ENCODE measurements at places on chromosomes 2 and 18.

DNA sequence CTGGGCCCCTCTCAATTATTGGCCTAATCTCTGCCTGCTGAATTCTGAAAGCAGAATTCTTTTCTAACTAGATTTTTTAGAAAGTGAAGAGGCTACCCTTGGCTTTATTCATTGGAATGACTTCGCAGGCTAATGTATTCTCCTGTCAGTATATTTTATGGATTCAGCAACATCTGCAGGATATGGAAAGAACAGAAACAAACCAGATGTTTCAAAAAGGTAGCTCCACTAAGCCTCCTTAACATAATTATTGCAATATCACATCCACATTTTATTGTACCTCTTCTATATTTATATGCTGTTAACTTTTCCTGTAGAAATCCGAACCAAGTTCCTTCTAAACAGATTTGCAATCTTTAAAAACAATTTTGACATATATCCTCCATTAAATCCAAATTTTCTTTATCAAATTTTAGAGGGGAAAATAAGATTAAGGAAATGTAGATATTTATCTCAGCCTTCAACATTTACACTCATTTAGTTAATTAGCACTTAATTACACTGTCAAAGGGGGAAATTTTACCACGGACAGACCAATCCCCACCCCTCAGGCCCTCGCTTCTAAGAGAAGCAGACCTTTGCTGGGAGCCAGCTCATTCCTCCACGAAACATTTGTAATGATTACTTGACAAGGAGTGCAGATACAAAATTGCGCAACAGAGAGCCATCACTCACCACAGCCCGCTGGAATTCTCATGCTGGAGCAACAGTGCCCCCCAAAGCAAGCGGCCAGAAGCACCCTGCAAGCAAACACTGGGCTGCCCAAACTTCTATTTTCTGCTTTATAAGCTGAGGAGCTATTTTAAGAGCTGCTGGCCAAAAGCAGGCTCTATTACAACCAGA lies 253.4 kb downstream of the ETAA1 start:
- DNase-seq, result no peak

GRCh38 chr2:98140210-98140609 lies 53.2 kb downstream of the VWA3B start:
- no peak for DNase-seq

DNA sequence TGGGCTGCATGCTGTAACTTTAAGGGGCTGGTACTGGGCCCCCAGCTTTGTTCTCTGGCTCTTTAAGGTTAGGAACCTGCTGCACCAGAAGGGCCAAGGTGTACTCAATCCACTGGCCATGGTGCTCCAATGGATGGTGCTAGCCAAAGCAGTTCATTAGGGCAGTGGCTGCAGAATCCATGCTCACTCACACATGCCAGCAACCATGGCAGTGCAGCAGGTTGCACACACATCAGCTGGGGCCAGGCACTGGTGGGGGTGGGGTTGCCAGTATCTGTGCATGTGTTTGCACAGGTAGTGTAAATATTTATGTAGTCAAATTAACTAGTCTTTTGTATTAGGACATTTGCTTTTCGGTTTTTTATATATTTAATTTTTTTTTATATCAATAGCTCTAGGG lies 228.3 kb upstream of the EPC2 start:
- no peak for DNase-seq

GRCh38 chr2:82340578-82341053 lies 2036.1 kb upstream of the LRRTM1 start:
- no peak for DNase-seq

- DNase-seq, result no peak
These were observed 3.9 kb downstream of the RPS7 start for GRCh38 chr2:3578987-3579386.

GRCh38 chr2:221402072-221402471 lies 170.0 kb downstream of the EPHA4 start:
- no peak for DNase-seq

GRCh38 chr18:57768537-57769326 lies 34.4 kb downstream of the ATP8B1 start:
- DNase-seq, result no peak

DNA sequence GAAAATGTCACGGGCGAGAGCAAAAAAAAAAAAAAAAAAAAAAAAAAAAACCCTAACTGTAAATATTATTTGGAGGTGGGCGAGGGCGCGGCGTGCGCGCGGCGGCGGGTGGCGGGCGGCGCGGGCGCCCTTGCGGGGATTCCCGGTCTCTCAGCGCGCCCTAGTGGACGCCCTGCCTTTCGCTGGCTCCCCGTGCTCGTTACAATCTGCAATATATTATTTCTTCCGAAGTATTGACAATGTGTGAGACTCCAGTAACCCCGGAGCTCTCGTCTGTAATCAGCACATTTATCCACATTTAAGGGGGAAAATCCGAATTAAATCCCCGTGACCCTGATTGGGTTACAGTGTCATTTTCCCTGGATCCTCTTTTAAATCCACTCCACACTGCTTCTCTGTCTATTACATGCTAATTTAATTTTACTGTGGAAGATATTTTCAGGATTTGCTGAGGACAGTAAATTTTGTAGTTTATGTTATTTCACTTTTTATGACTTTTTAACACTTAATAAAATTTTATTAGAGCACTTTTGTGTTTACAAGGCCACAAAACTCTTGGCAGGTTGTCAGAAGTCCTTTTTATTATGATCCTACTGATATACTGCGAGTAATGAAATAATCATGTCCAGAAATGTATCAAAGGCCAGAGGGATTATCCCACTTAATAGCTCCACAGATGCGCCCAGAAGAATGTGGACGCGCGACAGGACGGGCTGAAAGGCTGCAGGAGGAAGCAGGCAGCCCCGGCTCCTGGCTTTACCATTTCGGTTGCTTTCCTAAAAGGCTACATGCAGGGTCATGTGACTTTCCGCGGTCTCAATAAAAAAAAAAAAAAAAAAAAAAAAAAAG lies 369.1 kb downstream of the MTX2 start:
- peak; percentile 18 for DNase-seq

- no peak for DNase-seq
These were observed 226.0 kb upstream of the CTAGE1 start for GRCh38 chr18:22643731-22644130.

DNA sequence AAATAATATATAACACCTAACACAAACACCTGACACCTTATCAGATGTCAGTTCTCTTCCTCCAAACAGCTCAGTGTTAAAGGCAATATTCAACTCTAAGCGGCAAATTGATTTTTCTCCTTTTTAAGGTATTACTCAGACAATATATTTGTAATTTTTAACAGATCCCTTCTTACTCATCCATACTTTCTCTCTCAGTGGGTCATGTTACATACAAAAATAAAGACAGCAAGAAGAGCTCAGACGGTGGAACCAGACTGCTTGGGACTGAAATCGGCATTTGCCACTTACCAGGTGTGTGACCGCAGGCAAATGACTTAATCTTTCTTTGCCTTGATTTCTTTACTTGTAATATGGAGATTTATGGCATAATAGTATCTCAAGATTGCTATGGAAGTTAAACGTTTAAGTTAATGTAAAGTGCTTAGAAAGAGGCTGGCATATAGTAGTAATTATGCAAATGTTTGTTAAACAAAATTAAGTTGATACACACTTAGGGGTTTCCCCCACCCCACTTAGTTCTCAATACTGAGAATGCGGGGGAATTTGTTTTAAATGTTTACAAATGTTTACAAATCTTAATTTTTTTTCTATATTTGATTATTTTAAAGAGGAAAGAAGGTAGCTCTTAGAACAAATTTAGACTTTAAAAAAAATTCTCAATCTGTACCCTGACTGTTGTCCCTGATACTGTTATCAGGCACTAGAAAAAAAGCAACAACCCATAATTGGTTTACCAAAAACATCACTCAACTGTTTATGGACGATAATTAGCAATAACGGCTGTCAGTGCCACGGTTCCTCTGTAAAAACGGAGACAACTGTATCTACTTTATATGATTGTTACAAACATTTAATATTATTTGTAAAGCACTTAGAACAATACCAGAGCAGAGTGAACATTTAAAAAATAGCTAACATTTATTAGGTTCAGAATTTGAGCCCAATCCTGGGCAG lies 25.6 kb downstream of the MAP3K2 start:
- no peak for DNase-seq
